ENCODE measurements at places on chromosomes 16 and 17. TPM values are rescaled to one million over a fixed set of nuclear protein-coding genes. Genes with fewer than 3 reads are reported as not detected.

- DNase-seq, result no peak
These were observed 36.4 kb upstream of the TMEM97 start for GRCh38 chr17:28282596-28282995.

- no peak for DNase-seq
These were observed 197.9 kb upstream of the CDH11 start for GRCh38 chr16:65319621-65320231.

DNA sequence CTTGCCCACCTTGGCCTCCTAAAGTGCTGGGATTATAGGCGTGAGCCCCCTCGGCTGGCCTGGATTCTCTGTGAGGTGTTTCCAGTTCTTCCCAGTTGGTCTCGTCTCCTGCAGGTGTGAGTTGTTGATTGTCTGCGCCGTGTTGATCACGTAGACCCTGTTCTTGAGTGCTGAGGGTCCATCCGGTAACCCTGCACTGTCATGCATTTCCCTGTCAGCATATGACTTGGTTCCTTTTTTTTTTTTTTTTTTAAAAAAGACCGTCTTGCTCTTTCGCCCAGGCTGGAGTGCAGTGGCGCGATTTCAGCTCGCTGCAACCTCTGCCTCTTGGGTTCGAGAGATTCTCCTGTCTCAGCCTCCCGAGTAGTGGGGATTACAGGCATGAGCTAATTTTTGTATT is 17.3 kb downstream of the MGRN1 start:
- DNase-seq, result no peak

DNA sequence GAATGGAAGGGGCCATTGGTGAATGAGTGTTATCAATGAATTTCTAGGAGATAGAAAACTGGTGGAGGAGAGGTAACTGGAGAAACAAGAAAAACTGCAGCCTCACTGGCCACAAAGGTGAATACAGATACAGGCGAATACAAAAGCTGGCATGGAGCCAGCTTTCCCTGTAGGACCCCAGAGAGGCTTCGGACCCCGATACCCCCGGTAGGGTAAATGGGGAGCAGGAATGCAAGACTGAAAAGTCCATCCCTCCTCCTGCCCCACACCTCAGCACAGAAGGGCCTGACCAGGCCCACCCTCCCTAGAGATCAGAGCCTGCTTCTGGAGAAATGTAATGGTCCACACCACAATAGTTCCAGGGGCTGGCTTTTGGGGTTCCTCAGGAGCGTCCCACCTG is 4.9 kb upstream of the MYLK3 start:
- DNase-seq, result no peak

GRCh38 chr16:88792668-88793250 is 7.7 kb upstream of the PIEZO1 start:
- no peak for DNase-seq

SLC6A4 gene
- 0.98 TPM for total RNA-seq

ZC3H7A gene
- 67.5 TPM for total RNA-seq

KRT20 gene
- total RNA-seq, result not detected

CCL1 gene
- not detected for total RNA-seq
